Fibroblast of skin of left quadriceps (primary cell): ENCODE measurements at places on chromosomes 5 and 9.

GRCh38 chr9:106066940-106067524 is 372.7 kb downstream of the TMEM38B start:
- DNase-seq: no peak

DNA sequence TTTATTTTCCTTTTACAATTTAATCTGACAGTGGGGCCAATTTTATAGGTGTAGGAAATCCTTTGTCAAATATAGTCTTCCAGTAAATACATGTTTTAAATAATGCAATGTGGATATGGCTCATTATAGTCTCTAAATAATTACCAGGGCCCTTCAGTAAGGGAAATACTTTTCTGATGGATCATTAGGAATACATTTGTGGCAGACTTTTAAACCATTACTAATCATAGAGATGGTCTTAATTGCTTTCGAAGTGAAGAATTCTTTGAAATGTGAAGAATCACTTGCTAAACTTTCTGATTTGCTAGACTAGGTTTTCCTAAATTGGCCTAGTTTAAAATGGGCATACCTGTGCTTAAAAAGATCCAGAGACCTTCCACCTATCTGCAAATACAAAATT is 105.6 kb upstream of the ELL2 start:
- DNase-seq: no peak

- no peak for DNase-seq
These were observed 155.7 kb downstream of the DROSHA start for GRCh38 chr5:31375999-31376720.

GRCh38 chr5:5886812-5887486 is 464.5 kb downstream of the ICE1 start:
- DNase-seq: no peak

DNA sequence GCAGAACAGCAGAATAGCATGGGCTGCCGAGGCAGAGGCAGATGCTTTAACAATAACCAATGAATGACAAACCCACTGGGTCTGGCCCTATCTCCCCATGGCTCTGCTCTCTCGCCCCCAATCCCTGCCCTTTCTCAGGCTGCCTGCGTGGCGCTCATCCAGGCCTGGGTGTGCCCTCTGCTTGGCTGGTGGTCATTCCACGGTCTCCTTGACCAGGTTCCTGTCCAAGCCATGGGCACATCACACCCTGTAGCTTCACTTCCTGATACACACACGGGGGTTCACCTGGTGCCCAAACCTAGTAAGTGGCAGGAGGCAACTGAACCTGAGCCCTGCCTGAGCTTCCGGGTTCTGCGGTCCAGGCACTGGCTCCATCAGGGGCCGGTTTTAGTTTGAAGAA is 87.6 kb downstream of the DAP start:
- no peak for DNase-seq
